Stomach (tissue), 19 donors: ENCODE measurements at places on chromosomes 3 and 15.

- DNase-seq, result no peak
Measured at GRCh38 chr15:63992300-63992699, 54.0 kb downstream of the DAPK2 start.

GRCh38 chr3:4232798-4233197 is 70.4 kb upstream of the SETMAR start:
- DNase-seq, result no peak

DNA sequence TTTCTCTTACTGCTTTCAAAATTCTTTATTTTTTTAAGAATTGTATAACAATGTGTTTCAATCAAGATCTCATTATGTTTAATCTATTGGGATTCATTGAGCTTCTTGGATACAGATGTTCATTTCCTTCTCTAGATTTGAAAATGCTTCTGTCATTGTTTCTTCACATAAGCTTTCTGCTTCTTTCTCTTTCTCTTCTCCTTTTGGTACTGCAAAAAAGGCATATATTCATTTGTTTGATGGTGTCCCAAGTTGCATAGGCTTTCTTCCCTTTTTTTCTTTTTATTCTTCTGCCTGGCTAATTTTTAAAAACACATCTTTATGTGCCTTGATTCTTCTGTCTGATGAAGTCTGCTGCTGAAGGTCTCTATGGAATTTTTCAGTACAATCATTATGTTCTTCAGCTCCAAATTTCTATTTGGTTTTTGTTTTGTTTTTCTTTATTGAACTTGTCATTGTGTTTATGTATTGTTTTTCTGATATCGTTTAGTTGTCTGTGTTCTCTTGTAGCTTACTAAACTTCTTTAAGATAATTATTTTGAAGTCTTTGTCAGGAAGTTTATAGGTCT is 88.9 kb downstream of the DTWD1 start:
- no peak for DNase-seq

GRCh38 chr3:60448696-60449095 is 802.6 kb downstream of the FHIT start:
- DNase-seq, result no peak

GRCh38 chr3:156816091-156816793 is 9.9 kb upstream of the LEKR1 start:
- peak; percentile 43 for DNase-seq

DNA sequence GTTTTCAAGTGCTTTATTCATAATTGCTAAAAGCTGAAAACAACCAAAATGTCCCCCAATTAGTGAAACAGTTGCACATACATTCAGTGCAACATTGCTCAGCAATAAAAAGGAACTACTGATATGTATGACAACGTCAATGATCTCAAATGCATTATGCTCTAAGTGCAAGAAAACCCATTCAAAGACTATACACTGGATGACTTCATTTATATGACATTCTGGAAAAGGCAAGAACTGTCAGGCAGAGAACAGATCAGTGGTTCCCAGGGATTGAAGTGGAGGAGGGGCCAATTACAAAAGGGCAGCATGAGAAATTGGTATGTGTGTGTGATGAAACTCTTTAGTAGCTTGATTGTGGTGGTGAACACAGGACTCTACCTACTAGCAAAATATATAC is 585.6 kb downstream of the TBL1XR1 start:
- DNase-seq, result no peak

DNA sequence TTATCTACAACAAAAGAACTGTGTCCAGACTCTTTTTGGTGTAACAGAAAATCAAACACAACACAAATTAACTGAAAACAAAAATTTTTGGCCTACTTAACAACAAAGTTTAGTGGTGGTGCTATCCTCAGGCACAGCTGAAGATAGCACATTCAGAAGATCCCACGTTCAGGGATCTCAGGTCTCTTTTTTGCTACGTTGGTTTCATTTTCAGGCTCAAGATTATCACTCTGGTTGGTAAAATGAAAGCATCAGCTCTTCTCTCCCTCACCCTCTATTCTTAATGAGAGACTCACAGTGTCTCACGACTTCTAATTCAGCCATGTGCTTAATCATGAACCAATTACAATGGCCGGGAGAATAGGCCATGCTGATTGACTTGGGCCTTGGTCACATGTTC is 146.9 kb upstream of the PTPRG start:
- DNase-seq, result no peak

DNA sequence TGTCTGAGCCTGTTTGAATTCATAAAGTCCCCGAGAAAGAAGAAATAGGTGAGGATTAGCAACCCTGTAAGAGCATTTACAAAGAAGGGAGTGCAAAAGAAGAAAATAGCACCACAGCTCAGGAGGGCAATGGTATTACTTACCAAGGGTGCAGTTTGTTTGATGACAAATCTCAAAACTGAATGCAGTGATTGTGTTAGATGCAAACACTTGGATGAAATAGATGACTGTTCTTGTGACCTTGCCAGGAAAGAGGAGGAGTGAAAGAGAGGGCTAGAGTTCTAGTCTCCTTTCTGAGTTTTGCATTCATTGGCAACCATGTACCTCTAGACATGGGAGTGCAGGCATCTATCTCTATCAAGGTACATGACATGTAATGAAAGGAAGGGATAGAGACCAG is 1030.8 kb upstream of the CFAP20DC start:
- no peak for DNase-seq

DNA sequence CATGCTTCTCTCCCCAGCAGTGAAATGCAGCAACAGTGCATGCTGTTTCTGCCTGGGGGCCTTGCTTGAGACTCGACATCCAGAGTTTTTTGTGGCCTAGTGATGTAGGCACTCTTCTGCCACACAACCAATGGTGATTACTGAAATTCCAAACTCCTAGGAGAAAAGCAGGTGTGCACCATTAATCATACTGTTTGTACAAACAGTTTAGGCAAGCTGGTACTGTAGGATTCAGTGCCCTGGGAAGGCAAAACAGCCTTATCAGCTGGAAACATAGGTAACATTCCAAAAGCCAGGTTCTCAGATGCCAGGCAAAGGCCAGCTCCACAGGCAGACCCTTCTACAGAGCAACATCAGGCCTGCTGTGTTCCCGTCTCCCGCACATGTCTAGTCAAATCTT is 17.5 kb upstream of the RBP1 start:
- no peak for DNase-seq

DNA sequence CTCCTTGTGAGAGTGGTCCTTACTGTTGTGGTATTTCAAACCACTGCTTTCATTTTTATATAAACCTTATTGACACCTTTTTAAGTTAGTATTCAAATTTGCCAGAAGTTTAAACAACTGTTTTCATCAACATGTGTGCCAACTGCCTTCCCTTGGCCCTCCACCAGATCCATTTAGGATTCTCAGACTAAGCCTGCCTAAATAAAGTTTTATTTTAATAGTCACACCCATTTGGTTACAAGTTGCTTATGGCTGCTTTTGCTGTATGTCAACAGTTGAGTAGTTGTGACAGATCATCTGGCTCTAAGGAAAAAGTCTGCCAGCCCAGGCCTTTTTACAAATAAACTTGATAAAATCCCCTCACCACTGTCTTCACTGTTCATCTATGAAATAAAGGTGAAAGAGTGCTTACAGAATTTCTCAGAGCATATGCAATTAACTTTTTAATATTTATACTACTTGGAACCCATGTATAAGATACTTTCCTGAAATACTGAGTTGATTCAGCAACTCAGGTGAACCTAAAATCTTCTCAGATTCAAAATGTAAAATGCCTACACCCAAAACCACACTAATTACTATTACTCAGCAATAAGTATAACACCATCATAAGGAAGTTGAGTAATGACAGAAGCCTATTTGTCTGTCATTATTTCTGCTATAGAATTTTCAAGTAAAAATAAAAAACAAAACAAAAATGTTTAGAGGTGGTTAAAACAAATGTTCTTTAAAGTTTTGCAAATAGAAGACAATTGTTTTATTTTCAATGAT is 35.1 kb downstream of the PEAK1 start:
- DNase-seq, result no peak

DNA sequence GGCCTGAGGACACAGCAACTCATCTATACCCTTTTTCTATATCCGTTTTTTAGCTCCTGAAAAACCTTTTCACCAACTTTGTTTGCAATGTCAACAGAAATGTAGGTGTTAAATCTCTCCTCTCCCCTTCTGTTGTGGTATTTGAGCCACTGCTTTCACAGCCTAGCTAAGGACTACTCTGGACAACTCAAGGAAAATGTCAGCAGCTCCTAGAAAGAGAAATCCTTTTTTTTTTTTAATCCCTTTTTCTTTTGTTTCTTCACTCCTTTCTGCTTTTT is 176.6 kb downstream of the KLHL25 start:
- no peak for DNase-seq

DNA sequence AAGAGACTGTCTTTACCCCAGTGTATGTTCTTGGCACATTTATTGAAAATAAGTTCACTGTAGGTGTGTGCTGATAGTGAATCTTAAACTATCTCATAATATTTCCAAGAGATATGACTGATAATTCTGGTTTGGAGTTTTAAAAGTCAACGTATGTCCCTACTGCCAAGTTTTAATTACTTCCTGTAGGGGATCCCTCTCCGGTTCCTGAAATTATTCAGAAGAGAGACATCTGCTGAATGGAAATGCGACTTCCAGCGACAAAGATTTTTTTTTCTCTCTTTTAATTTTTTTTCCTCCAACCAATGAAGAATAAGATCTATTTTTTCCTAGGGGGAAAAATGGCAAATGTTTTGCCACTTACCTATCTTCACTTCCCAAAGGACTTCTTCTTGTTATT is 498.9 kb upstream of the TGFBR2 start:
- no peak for DNase-seq
